ENCODE measurements at places on chromosomes 11 and 22. TPM values are rescaled to one million over a fixed set of nuclear protein-coding genes. Genes with fewer than 3 reads are reported as not detected.

Gene SYT7
- total RNA-seq: 1.8 TPM

Gene TRIM66
- total RNA-seq: 5.2 TPM

Gene OR4A16
- total RNA-seq: not detected

Gene TSGA10IP
- total RNA-seq: 0.05 TPM

Gene BRD1
- total RNA-seq: 14.4 TPM

Gene GAS2L1
- total RNA-seq: 57.5 TPM

Gene RIMBP3B
- 0.30 TPM for total RNA-seq
